ENCODE measurements at places on chromosomes 1 and 21.

- DNase-seq: no peak
These were observed 50.1 kb upstream of the RHOU start for GRCh38 chr1:228685081-228685660.

DNA sequence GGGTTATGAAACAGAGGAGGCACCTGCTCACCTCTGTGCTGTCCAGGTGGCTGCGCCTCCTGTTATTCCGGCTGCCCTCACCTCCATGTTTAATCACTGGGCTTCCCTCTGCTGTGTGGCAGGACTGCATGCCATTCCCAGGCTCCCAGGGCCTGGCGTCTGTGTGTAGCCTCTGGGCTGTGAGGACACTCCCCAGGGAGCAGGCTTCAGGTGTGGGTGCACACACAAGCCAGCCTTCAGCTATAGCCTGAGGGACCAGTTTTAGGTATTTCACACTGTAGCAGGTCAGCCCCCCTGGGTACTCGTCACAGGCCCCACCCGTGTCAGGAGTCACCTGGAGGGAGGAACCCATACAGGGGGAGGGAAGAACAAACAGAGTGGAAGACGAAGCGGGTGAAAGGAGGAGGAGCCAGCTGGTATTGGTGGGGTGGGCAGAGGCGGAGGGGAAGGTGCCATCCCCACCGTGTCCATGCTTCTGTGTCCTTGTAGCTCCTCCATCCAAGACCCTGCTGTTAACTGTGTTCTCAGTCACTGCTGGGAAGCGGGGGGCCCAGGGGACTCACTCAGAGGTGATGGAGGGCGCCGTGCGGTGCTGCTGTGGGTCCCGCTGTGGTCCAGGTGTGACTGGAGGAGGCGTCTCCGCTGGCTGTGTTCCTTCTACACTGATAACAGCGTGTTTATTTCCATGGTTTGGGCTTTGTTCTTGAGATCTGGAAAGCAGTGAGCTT, 158.6 kb downstream of the PGBD5 start:
- no peak for DNase-seq

DNA sequence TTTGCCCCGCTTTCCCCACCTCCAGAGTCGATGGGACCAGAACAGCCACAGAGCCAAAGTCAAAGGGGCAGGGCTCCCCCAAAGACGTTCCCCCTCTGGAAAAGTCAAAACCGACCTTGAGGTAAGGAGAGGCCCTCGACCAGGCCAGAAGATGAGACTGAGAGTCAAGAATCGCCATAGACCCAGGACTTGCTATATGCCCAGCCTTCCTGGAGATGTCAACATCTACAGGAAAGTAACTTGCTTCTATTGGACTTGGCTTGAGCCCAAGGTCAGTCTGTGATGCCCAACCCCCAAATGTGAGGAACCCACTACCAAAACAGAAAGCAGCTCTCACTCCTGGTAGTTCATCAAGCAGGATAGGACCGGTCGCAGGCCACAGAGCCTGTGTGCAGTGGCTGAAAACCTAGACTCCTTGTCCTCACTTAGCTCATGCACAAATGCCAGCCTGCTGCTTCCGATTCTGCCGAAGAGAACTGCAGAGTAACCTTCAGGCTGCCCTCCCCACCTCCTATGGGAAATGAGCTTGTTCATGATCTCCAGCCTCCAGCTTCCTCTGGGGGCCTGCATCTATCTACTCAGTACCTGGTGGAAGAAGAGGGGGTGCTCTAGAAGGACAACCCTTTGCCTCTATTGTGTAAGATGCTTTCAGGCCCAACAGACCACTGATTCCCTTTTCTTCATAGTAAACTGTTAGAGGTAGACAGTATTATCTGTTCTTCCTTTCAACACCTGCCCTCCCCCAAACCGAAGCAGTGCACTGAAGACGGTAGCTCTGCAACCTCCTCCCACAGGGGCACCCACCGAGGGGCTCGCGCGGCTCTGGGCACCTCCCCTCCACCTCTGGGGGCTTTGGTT, 1.4 kb downstream of the ACOT7 start:
- DNase-seq: no peak

GRCh38 chr21:44376606-44377005, 23.2 kb downstream of the TRPM2 start:
- DNase-seq: no peak

DNA sequence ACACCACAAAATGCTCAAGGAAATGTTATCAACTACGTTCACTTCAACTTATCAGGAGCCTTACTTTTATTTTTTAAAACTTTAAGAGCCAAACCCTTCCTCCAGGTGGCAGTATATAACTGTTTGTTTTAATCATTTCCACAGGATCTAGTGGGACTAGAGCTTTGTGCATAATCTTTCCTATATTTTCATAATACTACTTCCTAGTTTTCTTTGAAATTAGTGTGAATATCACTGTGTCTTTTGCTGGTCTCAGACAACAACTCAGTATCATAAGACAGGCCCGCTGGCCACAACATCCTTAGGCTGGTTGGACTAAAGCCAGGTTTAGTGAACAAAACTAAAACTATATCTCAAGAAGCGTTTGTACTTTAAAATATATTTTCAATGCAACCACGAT, 145.5 kb downstream of the TIAM1 start:
- no peak for DNase-seq

DNA sequence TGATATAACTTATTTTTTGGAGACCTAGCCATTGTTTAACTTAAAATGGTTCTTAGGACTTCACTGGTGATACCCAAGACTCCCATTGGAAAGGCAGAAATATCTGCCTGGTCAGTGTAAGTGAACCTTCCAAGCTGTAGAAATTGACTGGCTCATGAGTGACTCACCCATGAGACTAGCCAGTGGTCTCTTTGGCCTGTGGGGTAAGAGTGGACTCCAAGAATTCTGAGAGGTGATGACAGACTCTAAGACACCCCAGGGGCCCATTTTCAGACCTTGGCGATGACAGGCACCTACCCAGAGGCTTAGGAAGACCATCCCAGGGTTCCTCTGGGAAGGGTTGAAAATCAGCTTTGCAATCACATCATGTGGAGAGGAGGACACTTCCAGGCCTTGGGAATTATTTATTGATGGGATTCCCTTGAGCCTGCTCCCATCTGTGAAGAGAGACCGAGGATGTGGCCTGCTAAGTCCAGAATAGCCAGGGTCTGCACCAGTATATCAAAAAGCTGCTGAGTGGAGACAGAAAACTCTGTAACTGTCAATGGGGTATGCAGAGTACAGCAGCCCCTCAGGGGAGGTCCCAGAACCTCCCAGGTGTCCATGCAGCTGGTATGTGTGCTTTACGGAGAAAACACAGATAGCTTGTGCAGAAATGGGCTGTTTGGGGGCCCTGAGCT, 78.9 kb downstream of the KAZN start:
- no peak for DNase-seq

Measured in GM12878 (cell line).